ENCODE measurements at places on chromosomes 6 and 20. TPM values are rescaled to one million over a fixed set of nuclear protein-coding genes. Genes with fewer than 3 reads are reported as not detected.

BTN2A1 gene
- 10.9 TPM for polyA plus RNA-seq

DNA sequence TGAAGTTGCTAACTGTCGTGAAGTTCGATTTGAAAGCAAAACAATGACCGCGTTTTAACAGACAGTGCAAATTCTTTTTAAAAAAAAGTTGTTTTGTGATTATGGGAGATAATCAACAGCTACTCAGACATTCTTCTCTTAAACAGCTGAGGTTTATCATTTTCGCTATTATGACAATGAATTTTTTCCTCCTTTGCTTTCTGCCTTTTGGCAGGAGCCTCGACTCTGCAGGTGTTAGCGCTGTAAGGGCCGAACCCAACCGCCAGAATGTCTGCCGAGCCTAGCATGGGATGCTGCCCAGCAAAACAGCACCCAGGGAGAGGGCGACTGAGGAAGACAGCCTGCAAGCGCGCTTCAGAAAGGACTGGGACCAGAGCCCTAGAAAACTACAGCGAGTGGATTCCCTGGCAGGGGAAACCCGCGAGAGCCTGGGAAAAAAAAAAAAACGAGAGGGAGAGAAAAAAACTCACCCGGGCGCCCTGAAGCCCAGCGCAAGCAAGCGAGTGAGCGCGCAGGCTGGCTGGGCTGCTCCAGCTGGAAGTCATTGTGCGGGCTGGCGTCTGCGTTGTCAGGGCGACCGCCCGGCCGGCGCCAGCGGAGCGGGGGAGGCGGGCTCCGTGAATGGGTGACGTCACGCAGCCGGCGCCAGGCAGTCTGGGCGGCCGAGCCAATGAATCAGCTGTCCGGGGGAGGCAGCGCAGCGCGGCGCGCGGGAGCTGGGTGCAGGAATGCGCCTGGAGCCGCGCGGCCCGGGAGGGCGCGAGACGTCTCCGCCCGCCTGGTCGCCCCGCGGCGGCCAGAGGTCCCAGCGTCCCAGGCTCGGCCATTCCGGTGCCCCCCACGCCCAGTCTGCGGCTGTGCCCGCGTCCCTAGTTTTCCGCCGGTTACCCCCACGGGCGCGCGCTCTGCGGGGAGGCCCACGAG lies 32.7 kb upstream of the ID4 start:
- DNase-seq, result peak; percentile 98

- no peak for DNase-seq
Measured at GRCh38 chr6:119331663-119332286, 17.8 kb downstream of the MAN1A1 start.

DNA sequence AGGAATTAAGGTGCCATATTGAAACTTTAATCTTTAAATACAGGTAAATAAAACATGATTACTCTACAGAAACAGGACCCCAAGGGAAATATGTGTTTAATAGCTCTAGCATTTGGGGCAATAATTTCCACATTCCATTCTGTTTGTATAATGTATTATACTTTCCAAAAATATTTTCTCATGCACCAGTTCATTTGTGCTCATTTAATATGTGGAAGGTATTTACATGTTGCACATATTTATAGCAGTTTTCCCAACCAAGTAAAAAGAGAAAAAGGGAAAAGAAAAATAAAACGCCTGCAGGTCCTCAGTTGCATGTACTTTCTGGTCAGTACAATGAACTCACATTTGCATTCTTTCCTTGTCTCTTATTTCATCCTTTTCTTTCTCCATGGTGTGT lies 129.5 kb upstream of the SULF2 start:
- DNase-seq, result no peak
